ENCODE measurements at places on chromosomes 12 and 14.

DNA sequence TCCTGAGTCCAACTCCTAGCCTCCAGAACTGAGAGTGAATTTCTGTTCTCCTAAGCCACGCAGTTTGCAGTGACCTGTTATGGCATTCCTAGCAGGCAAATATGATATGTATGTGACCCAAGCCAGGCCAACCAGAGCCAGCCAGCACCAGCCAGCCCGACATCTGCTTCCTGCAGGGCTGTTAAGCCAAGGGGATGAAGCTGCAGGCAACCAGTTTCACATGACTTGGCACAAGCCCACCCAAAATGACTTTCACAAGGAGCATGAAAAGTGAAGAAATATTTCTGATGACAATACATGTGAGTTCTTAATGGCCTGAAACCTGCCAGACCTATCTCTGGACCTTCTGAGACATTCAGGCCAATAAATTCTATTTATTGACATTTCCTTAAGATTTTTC, 68.1 kb downstream of the ITPK1 start:
- no peak for DNase-seq

- DNase-seq, result no peak
These were observed 13.1 kb downstream of the MYBPC1 start for GRCh38 chr12:101607894-101608293.

- DNase-seq, result no peak
These were observed 288.0 kb downstream of the TRHDE start for GRCh38 chr12:72560003-72560769.

DNA sequence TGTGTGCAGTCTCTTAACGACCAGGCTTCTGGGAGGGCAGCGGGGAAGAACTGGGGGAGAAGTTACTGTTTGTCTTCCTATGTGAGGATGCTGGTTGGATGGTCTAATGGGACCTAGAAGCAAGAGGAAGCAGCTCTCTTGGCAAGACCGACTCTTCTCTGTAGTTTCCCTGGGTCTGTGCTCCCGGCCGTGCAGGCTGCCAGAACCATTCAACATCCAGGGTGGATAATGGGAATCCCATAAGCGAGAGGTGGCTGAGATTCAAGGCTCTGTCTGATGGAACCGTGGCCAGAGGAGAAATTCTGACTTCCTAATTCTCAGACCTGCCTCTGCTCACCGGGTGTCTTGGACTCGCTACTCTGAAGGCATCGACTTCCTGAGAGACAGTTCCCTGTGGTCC, 561.0 kb upstream of the TBX3 start:
- DNase-seq, result no peak

- DNase-seq, result no peak
These were observed 15.7 kb downstream of the RTL1 start for GRCh38 chr14:100887728-100888335.

GRCh38 chr14:60102389-60102788, 10.7 kb downstream of the PCNX4 start:
- DNase-seq, result no peak
